ENCODE measurements at places on chromosomes 12 and 14.

- no peak for DNase-seq
Observed at GRCh38 chr12:58932806-58933681, 12.7 kb upstream of the LRIG3 start.

GRCh38 chr12:94602024-94602423 is 48.3 kb downstream of the TMCC3 start:
- DNase-seq = no peak

DNA sequence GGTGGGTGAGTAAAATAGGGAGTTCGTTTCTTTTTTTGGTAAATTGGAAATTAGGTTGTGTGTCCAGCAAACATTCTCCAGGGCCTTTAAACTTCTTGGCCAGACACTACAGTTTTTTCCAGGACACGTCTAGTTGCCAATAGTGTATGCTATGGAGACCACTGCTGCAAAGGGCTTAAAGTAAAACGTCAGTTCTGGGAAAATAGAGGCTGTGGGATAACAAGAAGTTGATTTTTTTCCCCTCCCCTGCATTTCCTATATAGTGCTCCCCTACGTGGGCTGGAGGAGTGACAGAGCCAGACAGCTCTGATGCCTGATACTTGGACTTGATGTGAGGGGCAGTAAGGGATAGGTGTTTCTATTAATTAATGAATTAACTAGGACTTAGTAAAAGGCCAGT is 2.4 kb downstream of the ACVR1B start:
- DNase-seq = no peak

DNA sequence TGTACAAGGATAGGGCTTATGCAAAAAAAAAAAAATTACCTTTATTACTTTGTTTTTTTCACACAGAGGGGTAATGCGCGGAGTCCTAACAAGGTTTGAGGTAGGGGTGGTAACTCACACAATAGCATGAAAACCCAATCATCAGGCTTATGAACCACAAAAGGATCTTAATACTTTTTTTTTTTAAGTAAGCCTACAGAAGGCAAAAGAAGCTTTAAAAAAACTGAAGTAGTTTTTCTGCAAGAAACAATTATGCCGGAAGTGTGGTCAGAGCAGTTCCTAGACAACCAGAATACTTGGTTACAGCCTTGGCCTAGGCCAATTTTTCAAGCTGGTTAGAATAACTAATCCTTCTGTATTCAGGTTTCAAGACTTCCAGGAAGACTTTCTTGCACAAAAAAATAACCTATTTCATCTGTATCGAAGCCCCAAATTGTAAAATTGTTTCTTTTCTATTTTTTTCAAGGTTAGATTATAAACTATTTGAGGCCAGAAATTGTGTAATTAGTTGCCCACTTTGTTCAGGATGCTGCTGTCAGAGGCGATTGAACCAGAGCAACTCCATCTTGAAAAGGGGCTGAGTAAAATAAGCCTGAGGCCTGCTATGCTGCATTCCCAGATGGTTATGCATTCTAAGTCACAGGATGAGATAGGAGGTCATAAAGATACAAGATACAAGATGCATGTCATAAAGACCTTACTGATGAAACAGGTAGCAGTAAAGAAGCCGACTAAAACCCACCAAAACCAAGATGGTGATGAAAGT is 1.8 kb upstream of the GNS start:
- no peak for DNase-seq

DNA sequence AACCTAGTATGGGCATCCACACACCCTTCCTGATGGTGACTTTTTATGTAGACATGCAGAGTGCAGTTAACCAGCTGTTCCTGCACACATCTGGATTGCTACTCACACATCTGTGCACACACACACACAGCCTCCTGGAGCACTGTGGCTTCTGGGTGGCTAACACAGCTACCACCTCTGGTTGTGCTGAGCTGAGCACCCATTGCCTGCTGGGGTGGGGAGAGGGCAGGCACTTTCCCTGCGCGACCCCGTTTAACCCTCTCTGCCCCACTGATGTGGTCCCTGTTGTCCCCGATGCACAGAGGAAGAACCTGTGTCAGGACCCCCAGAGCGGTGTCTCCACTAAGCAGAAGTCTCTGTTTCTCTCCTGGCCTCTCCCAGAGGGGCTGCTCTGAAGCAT is 14.4 kb upstream of the SERPINA3 start:
- no peak for DNase-seq

DNA sequence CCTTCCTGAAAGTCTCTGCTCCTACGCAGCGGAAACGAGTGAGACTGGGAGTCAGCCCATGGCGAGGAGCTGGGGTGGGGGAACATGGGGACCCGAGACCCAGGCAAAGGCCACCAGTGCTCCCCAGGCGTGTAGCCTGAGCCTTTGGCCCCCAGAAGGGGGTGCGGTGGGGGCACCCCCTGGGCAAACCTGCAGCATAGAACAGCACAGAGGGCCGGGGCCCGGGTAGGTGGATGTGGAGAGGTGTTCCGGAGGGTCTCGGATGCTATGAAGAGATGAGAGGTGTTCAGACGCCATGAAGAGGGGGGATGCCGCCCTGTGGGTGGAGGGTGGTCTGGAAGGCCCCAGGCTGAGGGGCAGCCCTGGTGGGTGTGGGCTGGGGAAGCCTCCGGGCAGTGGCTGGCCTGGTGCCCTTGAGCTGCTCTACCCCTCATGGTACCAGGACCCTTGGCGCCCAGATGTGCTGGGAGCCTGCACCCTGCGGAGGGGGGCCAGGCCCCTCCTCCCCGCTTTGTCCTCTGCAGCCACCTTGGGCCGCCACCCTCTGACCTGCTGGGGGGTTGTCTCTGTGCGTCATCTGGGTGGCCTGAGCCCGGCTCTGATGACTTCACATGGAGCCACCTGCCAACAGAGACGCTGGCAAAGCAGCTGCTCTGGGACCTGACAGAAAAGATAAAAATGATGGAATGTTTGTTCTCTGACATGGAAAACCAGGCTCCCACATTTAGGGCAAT is 83.4 kb downstream of the KIF26A start:
- DNase-seq = no peak

DNA sequence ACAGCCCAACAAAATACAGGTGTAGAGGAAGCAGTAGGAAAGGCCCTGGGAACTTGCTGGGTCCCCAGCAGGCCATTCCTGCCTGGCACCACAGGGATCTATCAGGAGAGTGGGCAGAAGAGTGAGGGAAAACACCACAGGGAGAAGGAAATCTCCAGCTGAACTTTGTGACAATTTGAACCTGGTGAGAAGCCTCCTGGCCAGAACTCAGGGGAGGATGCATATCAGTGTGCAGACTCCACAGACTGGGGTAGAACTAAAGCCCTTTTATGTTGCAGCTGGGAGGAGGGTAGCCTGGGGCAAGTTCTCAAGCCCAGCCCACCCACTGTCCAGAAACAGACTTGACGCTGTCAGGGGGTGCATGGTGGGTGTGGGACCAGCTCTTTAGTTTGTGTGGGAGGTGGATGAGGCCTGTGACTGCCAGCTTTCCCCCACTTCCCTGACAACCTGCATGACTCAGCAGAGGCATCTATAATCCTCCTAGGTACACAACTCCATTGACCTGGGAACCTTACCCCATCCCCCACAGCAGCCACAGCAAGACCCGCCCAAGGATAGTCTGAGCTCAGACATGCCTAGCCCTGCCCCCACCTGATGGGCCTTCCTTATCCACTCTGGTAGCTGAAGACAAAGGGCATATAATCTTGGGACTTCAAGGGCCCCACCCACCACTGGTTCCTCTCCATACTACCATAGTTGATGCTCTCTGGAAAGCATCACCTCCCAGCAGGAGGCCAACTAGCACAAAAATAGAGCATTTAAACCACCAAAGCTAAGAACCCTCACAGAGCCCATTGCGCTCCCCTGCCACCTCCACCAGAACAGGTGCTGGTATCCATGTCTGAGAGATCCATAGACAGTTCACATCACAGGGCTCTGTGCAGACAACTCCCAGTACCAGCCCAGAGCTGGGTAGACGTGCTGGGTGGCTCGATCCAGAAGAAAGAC is 28.9 kb downstream of the PNN start:
- DNase-seq = no peak

- DNase-seq = no peak
Observed at GRCh38 chr14:90288651-90289355, 32.5 kb downstream of the PSMC1 start.
